Testis (tissue), 5 donors: ENCODE measurements at places on chromosomes 16 and 17. TPM values are rescaled to one million over a fixed set of nuclear protein-coding genes. Genes with fewer than 3 reads are reported as not detected.

Gene RNFT1
- 208 TPM for polyA plus RNA-seq

Gene GNG13
- not detected for polyA plus RNA-seq

Gene CCT6B
- 226 TPM for polyA plus RNA-seq

Gene NACA2
- 129 TPM for polyA plus RNA-seq

Gene ARL6IP1
- 219 TPM for polyA plus RNA-seq

Gene CES1
- polyA plus RNA-seq, result 18.3 TPM

Gene GPT2
- polyA plus RNA-seq, result 38.8 TPM

Gene TBC1D3E
- polyA plus RNA-seq, result 6.0 TPM

Gene SPATA22
- 368 TPM for polyA plus RNA-seq

Gene ATP5PD
- polyA plus RNA-seq, result 190 TPM

Gene DHX8
- polyA plus RNA-seq, result 63.4 TPM
